ENCODE measurements at places on chromosomes 3 and 15.

- no peak for DNase-seq
These were observed 106.6 kb upstream of the TMC3 start for GRCh38 chr15:81480645-81481053.

- DNase-seq, result no peak
These were observed 119.5 kb upstream of the SPATA12 start for GRCh38 chr3:56940976-56941375.

DNA sequence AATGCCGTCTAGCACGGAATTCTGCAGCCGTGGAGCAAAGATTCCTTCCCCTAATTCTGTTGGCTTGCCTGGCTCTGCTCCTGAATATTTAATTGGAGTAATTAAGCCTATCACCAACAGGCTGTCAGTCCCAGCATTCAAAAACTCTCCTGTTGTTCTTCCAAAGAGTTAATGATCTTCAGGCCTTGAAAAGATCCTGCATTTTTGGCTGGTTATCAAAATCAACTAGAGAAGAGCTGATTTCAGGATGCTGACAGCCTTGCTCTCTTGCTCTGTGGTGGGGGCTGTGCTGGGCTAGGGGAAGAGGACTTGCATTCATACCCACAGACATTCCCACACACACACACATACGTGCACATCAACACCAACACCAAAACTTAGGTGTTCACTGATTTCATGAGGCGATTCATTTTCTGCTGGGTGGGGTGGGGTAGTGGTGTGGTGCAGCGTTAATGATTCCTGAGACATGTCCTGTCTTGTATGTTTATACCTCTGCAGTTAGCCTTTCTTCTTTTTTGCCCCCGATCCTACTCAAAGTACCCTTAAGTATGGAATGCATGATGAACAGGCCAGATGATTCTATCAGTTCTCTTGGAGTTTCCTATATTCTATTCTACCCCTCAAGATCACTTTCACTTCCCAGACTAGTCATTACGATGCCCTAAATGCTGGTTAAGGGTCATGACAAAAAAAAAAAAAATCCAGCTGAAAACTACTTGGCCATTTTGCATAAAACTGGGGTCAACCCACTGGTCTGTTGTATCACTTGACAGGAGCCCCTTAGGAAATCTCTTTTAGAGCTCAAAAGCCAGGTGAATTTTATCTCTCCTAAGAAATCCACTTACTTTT lies 42.3 kb downstream of the CPN2 start:
- no peak for DNase-seq

DNA sequence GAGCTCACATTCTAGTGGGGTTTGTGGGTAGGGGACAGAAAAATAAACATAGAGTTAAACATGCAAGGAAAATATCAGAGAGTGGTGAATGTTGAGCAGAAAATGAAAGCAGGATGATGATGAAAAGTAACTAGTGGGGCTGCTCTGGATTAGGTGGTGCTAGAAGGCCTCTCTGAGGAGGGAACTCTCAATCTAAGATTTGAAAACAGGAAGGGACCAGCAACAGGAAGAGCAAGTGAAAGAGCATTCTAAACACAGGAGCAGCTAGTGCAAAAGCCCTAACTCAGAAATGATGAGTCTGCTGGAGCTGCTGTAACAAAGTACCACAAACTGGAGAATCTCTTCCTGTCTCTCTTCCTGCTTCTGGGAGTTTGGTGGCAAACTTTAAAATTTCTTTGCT lies 468.6 kb upstream of the AGTR1 start:
- no peak for DNase-seq

DNA sequence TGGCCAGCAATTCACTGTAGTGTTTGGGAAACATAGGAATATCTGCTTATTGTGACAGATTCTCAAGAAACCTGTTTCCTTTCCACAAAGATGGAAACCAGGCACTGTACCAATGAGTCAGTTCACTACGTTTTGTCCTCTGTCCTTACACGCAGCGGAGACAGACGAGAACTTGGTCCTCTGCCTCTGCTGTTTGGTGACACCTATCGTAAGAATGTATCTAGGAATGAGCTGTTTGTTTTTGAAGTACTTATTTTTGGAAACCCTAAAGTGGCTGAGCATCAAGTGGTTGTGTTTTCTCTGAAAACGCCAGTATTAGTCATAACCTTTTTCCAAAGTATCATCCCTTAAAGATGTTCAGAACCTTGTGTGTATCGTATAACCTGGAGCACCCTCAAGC lies 93.0 kb downstream of the PGPEP1L start:
- DNase-seq, result no peak

DNA sequence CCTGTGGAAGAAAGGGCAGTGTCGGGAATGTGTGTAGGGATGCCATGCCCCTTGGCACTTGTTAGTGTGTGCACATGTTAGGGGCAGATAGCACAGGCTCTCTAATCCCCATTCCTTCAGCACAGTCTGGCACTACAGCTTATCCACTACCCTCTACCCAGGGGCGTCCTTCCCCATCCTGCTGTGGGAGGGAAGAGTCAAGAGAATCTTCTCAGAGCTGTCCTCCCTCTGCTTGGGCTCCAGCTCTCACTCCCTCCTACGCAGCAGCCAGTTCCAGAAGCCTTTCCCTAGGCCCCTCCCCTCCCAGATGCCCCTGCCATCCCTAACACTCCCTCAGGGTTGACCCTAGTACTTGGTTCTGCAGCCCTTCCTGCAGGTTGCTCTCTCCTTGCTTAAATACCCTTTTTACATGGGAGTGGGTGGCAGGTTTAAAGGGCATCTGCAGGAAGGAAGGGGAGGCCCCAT lies 815 bp upstream of the GRM2 start:
- no peak for DNase-seq

DNA sequence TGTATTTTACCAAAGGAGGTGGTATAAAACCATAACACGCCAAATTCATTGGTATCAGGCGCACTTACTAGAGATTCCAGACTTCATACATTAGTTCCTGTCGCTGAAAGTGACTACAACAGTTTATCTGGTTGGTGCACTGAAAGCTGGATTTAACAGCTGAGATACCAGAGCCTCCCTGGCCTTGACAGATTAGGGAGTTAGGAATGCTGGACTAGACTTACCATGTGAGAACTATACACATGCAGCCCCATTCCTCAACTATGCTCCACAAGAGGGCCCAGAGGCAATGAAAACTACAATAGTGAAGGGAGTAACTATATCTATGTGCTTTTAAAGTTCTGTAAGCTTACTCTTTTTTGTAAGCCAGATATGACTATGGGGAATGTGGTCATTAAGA lies 174.4 kb downstream of the STAG1 start:
- no peak for DNase-seq

DNA sequence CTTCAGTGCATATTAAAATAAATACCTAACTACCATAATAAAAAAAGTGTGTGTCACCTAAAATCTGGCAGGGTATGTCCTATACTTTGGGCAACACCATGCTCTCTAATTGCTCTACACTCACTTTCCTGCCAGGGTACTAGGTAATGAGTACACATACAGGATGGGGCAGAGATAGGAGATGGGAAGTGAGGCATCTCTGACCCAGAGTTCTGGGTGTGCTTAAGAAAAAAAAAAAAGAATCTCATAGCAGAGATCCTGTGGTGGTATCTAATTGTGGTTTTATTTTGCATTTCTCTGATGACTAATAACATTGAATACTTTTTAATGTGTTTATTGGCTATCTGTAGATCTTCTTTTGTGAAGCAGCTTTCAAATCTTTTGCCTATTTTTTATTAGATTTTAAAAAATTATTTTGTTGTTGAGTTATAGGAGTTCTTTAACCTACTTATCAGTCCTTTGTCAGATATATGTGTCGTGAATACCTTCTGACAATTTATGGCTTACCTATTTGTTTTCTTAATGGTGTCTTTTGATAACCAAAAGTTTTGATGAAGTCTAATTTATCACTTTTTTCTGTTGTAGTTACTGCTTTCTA lies 48.0 kb downstream of the EEFSEC start:
- DNase-seq, result no peak

- DNase-seq, result no peak
These were observed 53.2 kb upstream of the CDV3 start for GRCh38 chr3:133520286-133520685.

All from activated T-cell treated with anti-CD3 and anti-CD28 coated beads for 48 hours (primary cell).